ENCODE measurements at places on chromosomes 16 and 17.

- no peak for DNase-seq
These were observed 615 bp downstream of the PHKG2 start for GRCh38 chr16:30748634-30749445.

DNA sequence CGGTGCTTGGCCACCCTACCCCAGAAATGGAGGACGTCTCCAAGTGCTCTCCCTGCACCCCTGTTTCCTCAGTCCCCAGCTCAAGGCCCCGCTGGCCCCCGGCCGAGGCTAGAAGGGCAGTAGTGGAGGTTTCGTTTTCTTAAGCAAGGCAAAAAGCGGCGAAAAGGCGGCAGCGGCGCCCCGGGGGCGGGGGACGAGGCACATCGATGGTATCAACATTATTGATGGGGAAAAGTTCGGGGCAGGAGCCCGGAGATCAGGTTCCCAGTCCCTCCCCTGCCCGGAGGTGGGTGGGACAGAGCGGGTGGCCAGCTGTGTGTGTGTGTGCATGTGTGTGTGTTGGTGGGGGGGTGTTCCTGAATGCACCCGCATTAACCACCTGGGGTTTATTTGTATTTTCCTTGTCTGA is 4.1 kb upstream of the SALL1 start:
- no peak for DNase-seq

DNA sequence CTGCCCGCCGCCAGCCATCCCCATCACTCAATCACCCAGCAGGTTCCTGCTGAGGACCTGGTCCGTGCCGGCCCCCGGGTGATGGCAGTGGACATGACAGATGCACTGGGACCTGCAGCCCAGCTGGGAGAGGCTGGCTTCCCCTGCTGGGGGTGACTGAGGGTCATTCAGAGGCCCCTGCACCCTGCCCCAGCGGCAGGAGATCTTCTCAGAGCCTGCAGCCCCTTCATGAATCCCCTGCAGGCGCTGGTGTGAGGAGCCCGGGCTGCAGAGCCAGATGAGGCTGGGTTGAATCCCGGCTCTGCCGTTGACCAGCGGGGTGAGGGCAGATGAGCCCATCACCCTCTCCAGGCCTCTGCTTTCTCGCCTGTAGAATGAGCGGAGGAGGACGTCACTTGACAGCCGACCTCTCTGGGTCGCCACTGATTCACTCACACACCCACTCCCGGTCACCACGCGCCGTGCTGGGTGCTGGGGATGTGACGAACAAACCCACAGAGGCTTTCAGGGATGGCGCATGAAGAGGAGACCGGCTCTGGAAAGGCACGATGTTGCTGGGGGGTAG is 95.2 kb upstream of the CIBAR2 start:
- DNase-seq = no peak

GRCh38 chr16:2963074-2963722 is 877 bp upstream of the KREMEN2 start:
- DNase-seq = no peak

Data from HTR-8/SVneo (cell line).